ENCODE measurements at places on chromosomes 12 and 14.

GRCh38 chr14:99177886-99178835 lies 93.8 kb downstream of the BCL11B start:
- DNase-seq, result peak; percentile 11

GRCh38 chr14:100861188-100861936 lies 35.4 kb downstream of the MEG3 start:
- DNase-seq, result no peak

GRCh38 chr12:40033242-40033630 lies 72.6 kb downstream of the SLC2A13 start:
- DNase-seq, result no peak

DNA sequence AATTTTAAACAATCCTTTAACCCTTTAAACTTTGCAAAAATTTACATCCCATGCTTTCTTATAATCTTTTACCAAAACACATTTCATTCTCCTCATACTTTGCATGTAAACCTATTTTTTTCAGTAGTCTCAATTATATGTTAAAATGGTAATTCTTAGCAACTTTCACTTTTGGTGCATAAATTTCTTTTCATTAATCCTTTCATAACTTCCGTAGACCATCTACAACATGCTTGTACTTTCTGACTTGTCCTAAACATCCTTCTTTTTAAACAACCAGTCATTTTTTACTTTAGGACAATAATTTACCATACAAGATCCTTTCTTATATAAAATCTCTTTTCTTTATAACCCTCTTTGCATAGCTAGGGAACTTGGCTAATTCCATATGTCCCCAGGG lies 19.5 kb downstream of the CCDC91 start:
- DNase-seq, result no peak

DNA sequence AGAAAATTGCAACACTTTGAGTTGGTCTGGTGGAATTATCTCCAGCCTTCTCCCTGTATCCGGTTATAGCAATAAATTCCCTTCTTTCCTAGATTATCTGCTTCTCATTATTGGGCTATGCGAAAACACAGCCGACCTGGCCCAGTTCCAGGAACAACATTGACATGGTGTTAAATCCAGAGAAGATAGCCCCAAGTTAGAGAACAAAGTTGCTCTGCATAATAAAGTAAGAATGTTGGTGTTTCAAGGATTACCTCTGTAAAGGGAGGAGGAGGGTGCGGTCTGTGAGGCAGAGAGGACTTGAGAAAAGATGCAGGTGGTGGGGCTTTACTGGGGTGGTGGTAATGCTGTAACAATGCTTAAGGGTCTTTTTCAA lies 12.1 kb downstream of the TCL1A start:
- no peak for DNase-seq
